Stimulated activated CD8-positive, alpha-beta memory T cell treated with anti-CD3 and anti-CD28 coated beads, Interleukin-2, amount 100 ng/mL, for 48 hours (primary cell): ENCODE measurements at places on chromosomes 3 and 15.

DNA sequence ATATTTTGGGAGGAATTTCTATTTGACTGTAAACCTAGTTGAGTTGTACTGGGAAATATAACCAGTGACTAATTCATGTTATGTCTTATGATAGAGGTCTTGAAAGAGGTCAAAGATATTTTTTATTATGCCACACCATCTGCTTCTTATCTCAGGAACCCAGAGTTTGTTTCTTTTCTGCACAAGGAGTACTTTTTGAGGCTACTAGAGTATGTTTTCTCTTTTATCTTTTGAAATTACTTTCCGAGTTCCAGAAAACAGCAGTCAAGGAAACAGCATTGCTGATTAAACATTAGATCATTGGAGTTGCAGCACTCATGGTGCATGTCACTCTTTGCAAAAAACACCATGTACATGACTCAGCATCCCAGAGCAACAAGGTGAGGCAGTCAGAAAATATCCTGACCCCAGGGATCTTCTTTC lies 645.8 kb upstream of the NR2F2 start:
- no peak for DNase-seq

DNA sequence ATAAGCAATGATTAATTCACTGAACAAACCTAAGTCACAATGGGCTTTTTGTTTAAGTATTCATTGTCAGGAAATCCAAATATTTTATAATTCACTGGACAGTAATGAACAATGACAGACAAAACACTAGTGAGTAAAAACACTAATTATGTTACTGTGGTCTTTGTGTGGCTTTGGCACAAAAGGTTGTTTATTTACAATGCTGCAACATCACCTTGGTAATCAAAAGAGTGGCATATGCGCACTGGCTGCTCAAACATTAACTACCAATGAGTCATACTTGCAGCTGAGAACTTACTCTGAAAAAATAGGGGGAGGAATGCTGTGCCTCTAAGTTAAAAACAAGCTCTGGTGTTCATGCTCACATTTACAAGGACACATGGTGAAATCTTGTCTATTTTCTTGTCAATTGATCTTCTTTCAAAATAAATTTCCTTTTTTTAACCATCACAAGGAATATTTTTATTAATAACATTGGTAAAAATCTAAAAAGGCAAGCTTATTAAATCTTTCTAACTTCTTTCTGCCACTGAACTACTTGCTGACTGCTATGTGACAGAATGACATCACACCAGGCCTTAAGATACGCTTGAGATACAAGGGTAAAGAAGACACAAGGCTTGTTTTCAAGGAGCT lies 85.2 kb upstream of the PPIB start:
- DNase-seq: no peak

DNA sequence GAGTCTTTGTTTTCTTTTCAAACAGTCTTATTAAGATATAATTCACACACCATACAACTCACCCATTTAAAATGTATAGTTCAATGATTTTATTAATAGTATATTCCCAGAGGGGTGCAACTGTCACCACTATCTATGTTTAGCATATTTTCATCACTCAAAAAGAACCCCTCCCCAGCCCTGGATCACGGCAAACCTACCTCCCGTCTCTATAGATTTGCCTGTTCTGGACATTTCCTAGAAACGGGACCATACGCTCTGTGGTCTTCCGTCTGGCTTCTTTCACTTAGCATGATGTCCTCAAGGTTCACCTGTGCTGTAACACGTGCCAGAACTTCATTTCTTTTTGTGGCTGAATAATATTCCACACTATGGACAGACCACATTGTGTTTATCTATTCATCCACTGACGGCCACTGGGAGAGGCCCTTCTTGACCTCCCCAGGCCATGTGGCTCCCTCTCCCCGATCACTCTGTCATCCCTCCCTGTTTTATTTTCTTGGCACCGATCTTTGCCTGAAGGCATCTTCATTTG lies 56.4 kb downstream of the IQSEC1 start:
- no peak for DNase-seq

DNA sequence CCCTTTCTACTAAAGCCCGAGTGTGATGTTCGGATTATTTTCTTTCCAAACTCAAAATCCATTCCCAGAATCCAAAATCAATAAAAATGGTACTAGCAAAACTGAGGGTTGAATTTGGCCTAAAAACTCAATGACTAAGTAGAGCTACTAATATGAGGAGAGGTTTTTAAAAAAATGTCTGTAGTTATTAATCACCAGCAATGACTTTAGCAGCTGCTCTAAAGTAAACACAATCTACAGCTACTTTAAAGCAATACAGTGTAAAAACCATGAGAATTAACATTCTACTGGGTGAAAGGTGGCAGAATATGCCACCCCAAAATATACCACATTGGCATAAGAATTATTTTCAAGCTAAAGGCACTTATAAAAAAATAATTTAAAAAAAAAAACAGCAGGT lies 23.5 kb downstream of the FHIT start:
- no peak for DNase-seq

DNA sequence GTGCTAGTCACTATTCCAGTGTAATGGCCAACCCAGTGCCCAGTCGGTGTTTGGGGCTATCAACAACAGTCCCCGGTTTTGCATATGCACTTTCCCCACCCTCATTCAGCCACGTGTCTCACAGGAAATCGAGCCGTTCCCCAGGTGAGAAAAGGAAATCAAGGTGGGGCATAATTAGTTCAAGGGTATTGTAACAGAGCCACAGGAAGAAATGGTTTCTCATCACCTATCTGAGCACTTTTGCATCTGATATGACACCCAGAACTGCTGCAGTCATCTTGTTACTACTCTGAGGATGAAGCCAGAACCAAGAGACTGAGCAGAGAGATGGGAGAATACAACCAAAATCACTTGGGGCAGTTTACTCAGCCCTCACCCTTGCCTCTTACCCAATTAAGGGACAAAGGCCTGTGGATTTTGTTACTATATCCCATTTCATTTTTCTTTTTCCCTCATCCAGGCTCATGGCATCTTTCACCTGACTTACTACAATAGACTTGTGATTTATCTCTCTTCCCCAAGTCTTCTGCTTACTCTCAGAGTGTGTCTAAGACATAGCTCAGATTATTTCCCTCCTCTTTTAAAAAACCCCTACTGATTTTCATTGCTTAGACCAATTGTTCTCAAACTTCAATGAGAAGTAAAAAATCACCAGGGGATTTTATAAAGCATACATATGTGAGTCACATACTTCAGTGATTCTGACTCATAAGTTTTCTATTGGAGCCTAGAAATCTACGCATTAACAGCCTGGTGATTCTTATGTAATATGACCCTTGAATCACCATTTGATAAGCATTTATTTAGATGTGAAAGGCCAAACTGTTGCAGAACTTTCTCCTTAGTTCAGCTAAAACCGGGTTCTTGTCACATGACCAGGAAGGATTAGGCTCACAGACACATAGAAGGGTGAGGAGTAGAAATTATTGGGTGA lies 40.5 kb downstream of the TRAT1 start:
- no peak for DNase-seq

- DNase-seq: no peak
Measured at GRCh38 chr3:149414557-149415231, 37.2 kb upstream of the TM4SF1 start.

DNA sequence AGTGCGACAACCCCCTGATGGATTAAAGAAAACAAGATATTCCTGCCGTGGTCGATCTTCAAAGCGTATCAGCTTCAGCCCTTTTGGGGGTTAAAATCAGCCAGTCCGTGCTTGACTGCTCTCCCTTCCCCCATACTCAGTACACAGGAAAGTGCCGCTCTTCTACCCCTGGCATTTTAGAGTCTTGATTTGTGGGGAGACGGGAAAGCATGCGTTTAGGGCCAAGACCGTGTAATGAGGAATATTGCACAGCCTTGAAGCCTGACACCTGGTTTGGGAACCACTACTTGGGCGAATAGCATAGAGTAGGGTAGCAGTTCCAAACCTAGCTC lies 540 bp upstream of the EDC3 start:
- DNase-seq: no peak

DNA sequence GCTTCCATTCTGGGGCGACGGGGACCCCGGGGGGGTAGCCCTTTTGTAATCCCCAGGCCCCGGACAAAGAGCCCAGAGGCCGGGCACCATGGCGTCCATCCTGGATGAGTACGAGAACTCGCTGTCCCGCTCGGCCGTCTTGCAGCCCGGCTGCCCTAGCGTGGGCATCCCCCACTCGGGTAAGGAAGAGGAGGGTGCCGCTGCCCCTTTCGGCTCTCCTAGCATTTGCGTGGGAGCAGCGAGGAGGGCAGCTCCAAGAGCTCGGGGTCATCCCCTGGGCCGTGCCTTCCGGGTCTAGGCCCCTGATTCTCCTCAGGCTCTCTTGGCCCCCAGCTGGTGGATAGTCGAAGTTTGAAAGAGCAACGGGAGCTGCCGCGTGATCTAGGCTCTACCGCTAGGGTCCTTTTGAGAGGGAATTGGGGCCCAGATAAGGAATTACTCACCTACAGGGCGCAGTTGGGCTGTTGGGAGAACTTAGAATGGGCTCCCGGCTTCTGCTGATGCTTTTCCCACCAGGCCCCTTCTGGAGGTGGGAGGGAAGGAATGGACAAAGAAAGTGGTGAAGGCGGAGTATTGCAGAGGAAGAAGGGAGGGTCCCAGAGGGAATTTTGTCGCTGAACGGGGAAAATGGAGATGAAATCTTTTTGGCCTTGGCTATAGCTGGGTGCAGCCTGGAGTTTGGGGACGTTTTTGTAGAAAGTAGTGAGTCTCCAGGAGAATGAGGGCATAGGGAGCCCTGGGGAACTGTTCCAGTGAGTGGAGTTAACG lies 615 bp downstream of the VPS18 start:
- DNase-seq: no peak

DNA sequence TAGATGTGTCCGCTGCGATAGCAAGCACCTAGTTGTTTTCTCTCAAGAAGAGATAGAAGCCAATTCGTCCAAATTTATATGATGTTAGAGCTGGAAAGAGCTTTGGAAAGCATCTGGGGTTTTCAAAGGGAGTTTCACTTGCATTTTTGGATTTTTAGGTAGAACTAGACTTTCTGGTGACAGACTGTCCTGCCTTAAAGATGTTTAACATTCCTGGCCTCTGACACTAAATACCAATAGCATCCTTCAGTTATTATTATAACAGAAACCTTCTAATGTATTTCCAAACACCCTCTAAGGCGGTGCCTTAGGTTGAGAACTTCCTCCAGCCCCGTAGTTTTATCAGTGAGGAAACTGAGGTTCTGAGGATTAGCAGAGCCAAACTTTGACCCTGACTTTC lies 305.3 kb downstream of the SATB1 start:
- DNase-seq: no peak

- no peak for DNase-seq
Measured at GRCh38 chr3:30872879-30873278, 21.6 kb downstream of the GADL1 start.

DNA sequence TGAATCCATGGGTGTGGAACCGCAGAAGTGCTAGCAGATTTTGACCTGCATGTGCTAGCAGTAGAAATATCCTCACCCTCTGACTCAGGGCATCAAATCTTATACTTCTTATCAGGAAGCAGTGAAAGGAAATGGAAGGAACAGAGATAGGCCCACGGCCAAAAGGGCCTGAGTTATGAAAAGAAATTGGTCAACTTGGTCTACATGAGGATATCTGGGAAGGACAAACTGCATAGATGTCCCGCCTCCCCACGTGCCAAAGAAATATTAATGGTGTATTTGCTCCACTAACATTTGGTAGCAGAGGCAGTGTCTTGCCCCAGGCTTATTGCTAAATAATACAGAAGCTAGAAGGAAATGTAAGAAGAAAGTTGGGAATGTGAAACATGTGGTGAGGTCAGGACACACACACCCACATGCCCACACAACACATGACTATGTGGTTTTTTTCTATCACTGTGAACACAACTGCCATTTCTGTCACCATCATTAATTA lies 93.6 kb upstream of the COL8A1 start:
- no peak for DNase-seq

GRCh38 chr3:25397150-25397549 lies 30.9 kb upstream of the RARB start:
- DNase-seq: no peak
